NCI-H1105 treated with DMSO at 0.1 percent for 48 hours (cell line): ENCODE measurements at places on chromosomes 1 and 21.

DNA sequence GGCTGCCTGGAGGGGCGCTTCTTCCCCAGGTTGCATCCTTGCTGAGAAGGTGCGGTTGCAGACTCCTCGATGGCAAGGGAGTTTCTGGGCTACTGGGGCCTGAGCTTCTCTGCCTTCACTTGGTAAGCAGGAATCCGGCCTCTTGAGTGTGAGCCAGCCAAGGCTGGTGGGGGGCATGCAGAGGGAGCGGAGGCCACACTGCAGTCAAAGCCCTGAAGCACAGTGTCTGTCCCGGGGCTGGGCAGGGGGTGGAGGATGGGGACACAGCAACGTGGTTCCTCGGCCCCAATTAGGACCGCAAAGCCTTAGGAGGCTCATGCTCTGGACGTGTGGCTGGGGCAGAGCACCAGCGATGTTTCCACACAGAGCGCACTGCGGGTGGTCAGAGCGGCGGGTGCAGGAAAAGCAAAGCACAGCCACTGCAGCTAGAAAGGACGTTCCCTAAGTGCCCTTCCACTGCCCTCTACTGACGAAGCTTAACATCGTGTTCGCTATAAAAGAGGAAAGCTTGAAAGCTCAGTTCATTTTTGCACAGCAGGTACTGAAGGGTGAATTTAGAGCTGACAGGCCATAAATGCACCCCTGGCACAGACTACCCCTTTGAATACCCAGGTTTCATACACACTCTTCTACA, 60.7 kb upstream of the COG2 start:
- DNase-seq, result no peak

DNA sequence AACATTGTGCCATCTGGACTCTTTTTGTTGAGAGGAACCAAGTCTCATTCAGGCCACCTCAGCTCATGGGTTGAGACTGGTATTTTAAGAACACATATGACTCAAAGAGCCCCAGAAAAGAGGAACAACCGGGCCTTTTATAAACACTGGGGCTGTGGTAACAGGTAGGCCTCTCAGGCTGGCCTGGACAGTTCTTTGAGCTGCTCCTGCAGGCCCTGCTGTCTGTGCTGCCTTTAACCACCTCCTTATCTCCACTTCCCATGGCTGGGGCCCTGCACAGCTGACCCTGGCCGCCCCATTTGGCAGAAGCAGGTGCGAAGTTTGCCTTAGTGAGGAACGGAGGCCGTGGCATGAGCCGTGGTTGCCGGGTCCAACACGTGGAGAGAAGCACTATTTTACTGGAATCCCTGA, 163.3 kb downstream of the RHOU start:
- DNase-seq, result no peak

DNA sequence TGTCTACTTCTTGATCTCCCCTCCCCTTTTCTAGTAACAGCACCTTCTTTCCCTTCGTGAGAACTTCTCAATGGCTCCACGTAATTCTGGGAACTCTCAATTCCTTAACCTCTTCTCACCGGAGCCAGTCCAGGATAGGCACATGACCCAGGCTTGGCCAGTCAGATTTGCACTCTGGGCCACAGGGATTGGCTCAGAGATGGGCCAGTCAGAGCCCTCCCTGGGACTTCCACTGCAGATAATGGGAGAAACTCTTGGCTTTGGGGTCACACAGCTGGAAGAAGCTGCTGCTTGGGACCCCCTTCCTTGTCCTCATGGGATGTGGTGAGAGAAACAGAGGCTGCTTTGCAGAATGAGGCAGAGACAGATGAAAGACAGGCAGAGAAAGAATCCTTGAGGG, 302.3 kb downstream of the PTPRU start:
- DNase-seq, result no peak

GRCh38 chr1:206703661-206704060, 19.0 kb downstream of the MAPKAPK2 start:
- DNase-seq, result no peak

GRCh38 chr1:168867941-168868634, 139.1 kb upstream of the DPT start:
- DNase-seq, result no peak

GRCh38 chr1:204684571-204685235, 835 bp downstream of the LRRN2 start:
- peak; percentile 31 for DNase-seq

DNA sequence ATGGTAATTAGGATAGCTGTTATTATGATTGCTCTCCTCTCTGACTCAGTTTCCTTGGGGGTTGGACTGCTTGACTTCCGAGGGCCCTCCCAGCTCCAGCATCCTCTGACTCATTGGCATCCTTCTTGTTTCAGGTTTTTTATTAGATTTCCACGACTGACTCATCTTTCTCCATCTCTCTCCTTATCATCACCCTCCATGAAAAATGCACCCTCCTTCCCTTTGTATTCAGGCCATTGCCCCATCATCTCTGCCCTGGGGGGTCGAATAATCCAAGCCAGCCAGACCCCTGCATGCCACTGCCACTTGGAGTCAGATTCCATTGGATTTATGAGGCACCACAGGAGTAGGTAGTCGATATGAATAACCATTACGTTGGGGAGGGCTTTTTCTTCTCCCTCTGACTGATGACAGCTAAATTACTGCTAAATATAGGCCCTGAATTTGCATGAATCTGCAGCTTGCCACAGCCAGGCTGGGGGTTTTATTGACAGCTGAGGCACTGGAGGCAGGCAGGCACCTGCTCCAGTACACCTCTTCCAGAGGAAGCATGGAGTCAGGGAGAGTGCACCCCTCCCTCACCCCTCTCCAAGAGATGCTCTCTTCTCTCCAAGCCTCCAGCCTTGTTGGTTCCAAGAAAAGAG, 91.7 kb downstream of the C1orf94 start:
- DNase-seq, result no peak

- no peak for DNase-seq
Observed at GRCh38 chr1:85001742-85002141, 4.8 kb upstream of the MCOLN2 start.

DNA sequence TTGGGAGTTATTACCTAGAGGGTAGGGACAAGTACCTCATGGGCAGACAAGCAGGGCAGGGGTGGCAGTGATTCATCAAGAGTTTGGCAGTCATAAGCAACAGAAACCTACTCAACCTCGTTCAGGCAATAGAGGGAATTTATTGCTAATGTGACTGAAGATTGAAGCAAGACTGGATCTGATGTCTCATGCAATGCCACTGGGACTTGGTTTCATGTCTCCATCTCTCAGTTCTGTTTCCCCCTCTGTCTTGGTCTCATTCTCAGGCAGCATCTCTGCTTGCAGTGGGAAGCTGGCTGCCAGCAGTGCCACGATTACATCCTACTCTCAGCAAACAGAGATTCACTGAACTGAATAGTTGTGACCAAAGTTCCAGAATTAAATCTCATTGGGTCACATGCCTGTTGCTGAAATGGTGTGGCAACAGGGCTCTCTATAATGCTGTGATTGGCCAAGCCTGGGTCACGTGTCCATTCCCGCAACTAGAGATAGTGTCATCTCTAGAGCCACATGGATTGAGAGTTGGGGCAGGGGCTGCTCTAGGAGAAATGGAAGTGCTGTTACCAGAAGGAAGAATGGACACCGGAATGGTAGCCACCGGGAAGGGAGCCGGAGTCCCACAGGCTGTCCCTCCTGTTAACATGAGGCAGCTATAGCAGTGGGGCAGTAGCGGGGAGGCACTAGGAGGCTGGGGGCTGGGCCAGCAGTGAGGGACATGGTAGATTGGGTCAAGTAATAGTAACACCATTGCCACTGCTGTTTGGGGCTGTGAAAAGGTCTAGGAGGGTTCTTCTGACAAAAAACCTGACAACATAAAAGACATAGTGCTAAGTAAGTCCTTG, 3.9 kb upstream of the CDC42 start:
- no peak for DNase-seq

- no peak for DNase-seq
Observed at GRCh38 chr1:10869933-10870332, 73.5 kb upstream of the CASZ1 start.

GRCh38 chr1:178407655-178408054, 89.1 kb downstream of the CLEC20A start:
- no peak for DNase-seq

GRCh38 chr1:150076066-150076465, 8.5 kb downstream of the VPS45 start:
- no peak for DNase-seq
